Fibroblast of pulmonary artery (primary cell): ENCODE measurements at places on chromosomes 11 and 22.

GRCh38 chr11:104547996-104548661 lies 350.1 kb downstream of the CASP12 start:
- peak; percentile 46 for DNase-seq

DNA sequence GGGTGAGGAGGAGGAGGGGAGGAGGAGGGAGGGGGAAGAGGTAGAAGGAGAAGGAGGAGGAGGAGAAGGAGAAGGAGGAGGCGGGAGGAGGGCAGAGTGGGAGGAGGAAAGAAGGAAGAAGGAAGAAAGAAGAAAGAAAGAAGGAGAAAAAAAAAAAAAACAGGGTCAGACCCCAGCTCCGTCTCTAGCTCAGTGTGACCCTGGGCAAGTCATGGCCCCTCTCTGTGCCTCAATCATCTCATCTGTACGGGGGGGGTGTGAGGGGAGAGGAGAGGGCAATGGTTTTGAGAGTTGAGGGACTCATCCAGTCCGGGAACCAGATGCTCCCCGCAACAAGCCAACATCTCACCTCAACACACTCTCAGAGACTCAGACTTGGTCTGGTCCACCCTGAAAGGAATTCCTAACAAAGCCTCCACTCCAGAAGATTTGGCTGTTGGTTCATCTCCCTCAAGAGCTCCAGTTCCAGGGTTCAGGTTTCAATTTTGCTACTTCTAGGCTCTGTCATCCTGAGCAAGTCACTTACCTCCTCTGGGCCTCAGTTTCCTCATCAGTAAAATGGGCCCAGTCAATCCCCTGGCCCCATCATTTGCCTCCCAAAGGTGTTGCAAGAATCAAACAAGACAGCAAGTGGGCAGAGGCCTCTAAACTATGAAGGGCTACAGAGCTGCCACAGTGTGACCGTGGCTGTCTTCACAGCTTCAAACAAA lies 7.7 kb downstream of the CARD10 start:
- DNase-seq = no peak

- DNase-seq = no peak
Observed at GRCh38 chr11:85735876-85736460, 50.0 kb upstream of the CCDC89 start.

DNA sequence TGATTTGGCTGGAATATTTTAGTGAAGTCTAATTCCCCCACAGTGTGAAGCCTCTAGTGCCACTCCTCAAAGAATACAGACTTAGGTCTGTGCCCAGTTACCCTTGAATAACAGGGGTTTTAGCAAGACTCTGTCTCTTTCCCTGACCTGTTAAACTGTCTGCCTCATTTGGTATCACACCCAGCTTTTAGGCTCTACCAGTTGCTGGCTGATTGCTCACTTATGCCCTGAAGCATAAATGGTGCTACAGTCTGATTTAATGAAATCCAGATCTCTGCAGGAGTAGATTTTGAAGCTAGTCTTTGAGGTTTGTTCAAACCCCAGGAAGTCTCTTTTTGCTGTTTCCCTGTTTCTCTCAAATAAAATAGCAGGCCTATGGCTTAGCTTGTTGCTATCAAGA lies 45.2 kb upstream of the LIPT2 start:
- no peak for DNase-seq

GRCh38 chr11:15577519-15577918 lies 462.8 kb downstream of the INSC start:
- DNase-seq = no peak

GRCh38 chr11:134401825-134402809 lies 9.9 kb downstream of the B3GAT1 start:
- no peak for DNase-seq

DNA sequence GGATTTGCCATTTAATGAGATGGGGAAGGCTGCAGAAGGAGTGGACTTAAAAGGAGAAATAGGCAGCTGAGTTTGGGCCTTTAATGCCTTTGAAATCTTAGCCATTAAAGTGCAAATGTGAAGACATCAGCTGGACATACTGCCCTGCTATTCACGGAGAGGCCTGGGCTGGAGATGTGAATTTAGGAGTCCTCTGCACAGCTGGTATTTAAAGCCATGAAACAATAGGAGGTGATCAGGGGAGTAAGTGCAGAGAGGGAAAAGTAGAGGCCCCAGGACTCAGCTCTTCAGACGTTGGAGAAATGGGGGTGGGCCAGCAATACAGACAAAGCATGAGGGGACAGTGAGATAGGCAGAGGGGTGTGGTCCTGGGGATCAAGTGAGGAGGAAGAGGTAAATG lies 16.6 kb downstream of the SLC3A2 start:
- DNase-seq = no peak

GRCh38 chr11:48172818-48173609 lies 43.6 kb upstream of the OR4B1 start:
- DNase-seq = peak; percentile 77

- DNase-seq = no peak
Observed at GRCh38 chr22:22038178-22038880, 55.7 kb upstream of the TOP3B start.

DNA sequence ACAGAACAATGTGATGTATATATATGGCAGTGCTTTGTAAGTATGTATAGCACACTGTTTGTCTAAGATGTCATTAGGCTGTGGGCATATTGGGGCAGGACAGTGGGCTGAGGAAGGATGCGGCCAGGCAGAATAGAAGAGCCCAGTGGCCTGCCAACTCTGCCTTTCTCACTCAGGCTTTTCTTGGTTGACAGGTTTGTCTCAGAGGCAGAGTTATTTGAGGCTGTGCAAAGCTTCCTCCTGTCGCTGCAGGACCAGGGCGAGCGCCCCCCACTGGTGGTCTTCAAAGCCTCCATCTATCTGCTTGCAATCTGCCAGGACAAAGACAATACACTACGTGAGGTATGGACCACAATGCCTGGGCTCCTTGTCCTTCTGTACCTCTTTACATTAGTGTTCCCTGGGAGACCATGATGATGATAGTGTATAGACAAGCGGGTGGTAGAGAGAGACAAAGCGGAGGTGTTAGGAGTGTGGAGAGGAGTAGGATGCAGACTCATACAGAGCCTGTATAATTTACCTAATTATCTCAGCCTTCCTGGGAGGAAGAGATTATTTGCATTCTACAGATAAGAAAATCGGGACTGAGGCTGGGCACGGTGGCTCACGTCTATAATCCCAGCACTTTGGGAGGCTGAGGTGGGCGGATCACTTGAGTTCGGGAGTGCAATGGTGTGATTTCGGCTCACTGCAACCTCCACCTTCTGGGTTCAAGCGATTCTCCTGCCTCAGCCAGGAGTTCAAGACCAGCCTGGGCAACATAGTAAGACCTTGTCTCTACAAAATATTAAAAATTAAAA lies 37.3 kb upstream of the CCDC134 start:
- DNase-seq = peak; percentile 28

DNA sequence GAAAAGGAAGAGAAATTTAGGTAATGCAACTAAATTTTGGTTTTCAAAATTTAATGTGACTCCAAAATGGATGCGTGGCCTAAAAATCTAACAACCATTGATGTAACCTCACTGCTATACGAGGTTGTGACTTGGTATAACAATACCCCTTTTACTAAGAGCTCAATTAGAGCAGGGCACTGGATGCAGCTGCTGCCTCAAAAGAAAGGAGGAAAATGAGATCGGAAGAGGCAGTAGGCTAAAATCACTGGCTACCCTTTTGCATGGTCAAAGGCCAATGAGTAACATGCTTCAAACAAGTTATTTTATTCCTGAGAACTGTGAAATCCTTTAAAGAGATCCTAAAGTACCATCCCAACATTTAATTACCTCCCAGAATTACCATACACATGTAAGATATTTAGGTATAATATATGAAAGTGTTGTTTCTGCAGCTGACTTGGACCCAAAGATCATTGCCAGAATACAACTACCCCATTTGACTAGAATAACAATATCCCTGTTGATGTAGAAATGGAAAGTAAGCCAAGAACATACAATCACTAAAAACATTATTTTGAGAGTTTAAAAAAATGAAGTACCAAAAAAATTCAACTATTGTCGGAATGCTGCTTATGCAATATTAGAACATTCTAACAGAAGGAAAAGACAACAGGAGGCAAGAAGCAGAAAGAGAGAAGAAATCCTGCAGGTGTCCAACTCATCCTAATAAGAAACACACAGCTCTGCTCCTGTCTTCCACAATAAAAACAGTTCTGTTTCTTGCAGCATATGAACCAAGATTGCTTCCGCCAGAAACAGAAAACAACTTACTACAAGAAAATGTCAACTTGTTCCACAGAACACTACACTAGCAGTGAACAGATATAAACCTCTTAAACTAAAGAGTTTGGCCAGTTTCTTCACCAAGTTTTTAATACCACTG lies 15.0 kb downstream of the SIK3 start:
- peak; percentile 49 for DNase-seq

- DNase-seq = no peak
Observed at GRCh38 chr11:11519184-11519583, 102.6 kb downstream of the GALNT18 start.

DNA sequence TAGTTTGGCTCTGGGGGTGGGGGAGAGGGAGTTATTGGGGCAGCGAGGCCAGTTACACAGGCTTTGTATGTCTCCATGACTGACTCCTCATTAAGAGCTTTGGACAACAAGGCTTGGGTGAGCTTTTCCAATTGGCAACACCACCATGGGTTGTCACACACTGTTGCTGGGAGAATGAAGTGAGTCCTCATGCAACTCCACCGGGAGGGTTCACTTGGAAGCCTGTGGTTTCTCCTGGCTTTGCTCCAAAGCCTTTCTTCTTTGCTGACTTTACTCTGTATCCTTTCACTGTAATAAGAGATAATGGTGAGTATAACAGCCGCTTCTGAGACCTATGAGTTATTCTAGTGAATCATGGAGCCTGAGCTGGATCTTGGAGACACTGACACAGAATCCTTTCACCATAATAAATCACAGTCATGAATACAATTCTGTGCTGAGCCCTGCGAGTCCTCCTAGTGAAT lies 24.9 kb downstream of the EIF3F start:
- peak; percentile 71 for DNase-seq

DNA sequence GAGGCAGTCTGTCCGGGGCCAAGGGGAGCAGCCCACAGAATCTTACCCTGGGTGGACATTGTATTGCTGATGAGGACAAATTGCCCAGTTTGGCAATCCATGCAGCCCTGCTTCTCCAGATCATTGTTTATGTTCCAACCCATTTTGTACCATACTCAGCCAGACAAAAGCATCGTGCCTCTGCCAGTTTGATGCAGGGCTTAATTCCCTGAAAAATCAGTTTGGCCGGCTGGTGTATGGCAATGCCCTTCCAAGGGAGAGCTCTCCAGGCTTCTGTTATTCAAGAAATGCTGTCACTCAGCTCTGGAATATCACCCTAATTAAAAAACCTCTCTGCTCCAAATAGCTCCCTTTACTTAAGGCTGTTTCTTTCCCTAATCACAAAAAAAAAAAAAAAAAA lies 697.7 kb downstream of the TBC1D22A start:
- DNase-seq = no peak

GRCh38 chr11:126498281-126498680 lies 142.8 kb downstream of the ST3GAL4 start:
- no peak for DNase-seq

DNA sequence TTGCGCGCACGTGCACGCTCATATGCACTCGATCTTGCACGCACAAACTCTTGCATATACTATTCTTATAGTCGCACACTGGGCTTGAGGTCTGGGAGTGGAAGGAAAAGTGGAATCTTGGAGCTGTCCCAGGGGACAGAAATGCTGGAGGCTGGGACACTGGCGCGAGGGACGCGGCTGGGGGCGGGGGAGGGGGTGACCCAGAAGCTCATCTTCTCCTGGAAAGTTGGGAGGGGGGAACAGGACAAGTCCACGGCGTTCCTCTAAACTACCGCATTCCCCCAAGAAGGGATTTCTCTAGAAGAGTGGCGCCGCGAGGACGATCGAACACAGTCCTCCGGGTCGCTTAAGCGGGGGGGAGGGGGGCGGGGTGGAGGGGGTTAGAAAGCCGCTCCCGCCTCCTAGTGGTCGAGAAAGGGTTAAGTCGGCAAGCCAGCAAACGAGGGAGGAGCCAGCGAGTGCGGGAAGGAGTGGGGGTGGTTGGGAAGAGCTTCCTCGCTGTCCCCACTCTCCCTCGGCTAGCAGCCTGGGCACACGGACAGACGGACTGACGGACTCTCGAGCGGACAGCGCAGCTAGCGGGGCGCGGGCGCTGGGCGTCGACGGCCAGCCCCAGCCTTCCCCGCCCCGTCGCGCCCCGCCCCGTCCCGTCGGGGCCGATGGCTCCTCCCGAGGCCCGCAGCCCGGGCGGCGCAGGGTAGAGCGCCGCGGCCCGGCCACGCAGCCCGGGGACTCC lies at the start of gene RTN4RL2:
TSS of gene RTN4RL2 (plus strand) at position 507 of the 736 bp plus-strand sequence. CDS start 338 bp downstream, outside the sequence.
- peak; percentile 50 for DNase-seq

- no peak for DNase-seq
Observed at GRCh38 chr22:36163497-36163896, 2.9 kb upstream of the APOL3 start.

DNA sequence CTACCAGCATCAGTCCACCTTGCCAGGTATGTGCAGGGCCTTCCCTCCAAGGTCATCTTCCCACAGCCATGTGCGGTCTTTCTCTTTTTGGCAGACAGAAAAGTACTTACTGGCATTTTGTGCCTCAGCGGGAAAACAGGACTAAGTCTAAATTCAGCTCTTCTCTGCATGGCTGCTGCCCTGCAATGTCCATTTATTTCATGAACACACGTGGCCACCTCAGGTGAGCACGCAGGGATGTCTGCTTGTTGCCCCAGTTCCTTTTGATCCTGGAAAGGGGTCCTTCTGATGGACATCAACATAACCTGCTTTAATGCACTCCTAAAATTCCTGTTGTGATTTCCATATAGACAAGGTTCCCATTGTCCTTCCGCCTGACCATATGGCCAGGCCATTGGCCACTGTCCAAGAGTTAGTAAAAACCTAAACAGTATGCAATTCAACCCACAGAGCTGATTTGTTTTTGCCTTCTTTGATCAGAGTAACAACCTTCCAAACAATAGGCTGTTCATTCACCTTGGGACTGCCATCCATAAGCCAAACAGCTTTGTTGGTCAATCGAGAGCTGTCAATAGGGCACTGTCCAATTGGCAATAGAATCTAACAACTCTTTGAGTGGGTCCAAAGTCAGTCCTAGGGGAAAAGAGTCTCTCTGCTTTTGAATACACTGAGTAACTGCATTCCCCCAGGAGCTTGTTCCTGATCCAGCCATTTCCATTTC lies 5.9 kb downstream of the TREH start:
- DNase-seq = no peak

DNA sequence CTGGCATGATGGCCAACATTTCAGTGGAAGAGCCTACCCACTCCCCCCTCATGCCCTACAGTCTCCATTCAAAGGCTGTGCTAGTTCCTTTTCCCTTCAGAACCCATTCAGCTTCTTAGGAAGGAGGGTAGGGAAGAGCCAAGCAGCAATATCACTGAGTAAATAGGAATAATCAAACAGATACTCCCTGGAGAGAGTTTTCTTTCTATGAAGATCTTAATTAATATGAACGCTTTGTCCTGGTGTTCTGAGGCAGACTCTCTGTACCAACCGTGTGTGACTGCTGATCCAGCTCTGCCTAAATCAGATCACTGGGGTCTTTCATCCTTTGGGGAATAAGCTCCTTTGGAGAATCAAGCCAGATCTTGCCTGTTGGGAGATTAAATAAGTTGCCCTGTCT lies 75.2 kb upstream of the NNMT start:
- no peak for DNase-seq

- DNase-seq = no peak
Observed at GRCh38 chr11:60367009-60367408, 11.3 kb upstream of the MS4A7 start.
